ACHN (cell line): ENCODE measurements at places on chromosomes 4 and X.
A peak's percentile ranks its signal among the peaks of the same experiment; 100 is the strongest.

- peak; percentile 59 for DNase-seq
Measured at GRCh38 chrX:68686097-68686977, 38.9 kb downstream of the STARD8 start.

DNA sequence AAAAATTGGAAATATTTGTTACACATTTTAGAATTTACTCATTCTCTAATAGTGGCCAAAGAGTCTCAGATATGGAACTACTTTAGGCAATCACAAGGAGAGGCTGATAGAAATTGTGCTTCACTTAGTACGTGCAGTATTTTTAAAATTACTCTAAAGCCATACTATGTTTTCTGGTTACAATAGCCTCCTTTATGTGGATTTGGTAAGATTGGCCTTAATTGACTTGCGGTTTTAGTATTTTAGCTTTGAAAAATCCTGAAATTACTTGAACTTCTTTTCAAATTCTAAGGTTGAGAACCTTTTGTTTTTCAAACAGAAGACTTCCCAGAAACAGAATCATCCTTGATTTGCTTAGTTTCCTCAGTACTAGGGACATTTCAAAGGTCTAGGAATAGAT, 215.2 kb downstream of the SLC4A4 start:
- DNase-seq, result no peak

- peak; percentile 21 for DNase-seq
Measured at GRCh38 chrX:70479247-70479921, 34.7 kb downstream of the DLG3 start.

DNA sequence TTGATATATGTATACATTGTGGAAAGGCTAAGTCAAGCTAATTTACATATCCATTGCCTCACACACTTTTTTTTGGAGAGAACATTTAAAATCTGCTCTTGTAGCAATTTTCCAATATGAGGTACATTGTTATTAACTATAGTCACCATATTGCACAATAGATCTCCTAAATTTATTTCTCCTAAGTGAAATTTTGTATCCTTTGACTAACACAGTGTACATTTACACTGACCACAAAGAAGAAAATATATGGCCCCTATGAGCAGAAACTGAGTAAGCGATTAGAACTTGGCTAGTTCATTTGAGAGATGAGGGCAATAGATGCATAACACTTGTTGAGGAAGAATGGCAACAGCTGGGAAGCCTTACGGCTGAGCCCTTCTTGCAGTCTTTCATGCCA, 20.3 kb upstream of the GUCY1B1 start:
- DNase-seq, result no peak

GRCh38 chrX:153474718-153475117, 4.3 kb upstream of the HAUS7 start:
- peak; percentile 12 for DNase-seq

- peak; percentile 63 for DNase-seq
Measured at GRCh38 chr4:122914292-122914904, 8.0 kb downstream of the NUDT6 start.

DNA sequence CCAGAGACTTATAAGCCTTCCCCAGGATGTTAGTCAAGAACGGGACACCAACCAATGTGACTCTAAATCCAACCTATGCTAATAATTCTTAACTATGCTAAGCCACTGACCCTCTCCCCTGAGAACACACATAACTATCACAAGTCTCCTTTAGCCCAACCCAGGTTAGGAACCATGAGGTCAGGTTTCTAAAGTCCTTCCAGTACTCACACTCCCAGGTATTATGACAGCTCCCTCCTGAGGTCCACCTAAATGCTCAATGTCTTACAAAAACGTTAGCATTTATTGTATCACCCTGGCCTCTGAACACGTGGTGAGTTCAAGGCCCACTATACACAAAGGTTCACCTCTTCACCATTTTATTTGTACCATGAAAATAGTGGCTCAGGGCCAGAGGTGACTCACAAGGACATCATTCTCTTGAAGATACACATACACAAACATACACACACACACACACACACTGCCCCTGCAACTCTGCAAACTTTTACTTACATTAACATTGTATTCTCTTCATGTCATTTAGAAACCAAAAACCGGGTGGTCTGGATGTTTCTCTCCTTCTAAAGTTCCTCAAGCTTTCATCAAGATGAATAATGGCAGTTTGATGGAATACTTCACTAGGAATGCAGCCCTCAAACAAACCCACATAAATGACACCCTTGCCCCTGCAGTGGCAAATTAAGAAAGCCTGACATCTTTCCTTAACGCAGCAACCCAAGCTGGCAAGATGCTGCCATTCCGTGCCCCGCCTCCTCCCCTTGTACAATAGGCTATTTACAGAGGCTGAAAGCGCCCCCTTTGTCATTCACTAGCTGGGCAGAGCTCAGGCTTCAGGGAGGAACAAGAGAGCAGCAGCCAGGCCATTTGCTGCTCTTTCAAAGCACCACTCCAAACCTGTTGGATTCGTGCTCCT, 17.7 kb downstream of the ACSL1 start:
- DNase-seq, result no peak

DNA sequence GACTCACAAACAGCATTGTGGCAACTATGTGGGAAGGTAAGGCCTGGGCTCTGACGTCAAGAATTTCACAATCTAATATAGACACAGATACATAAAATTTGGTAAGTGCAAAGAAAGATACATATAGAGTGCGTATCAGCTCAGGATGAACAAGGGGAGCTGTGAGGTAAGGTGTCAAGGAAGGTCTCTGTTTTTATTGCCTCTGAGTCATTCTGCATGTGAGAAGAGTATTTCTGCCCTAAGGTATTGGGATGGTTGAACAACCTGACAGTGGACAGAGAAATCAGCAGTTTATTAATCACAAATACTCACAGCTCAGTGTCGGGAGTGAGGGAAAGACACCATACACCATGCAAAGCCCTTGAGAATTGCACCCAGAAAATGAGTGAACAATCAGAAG, 89.8 kb downstream of the COMMD8 start:
- no peak for DNase-seq

DNA sequence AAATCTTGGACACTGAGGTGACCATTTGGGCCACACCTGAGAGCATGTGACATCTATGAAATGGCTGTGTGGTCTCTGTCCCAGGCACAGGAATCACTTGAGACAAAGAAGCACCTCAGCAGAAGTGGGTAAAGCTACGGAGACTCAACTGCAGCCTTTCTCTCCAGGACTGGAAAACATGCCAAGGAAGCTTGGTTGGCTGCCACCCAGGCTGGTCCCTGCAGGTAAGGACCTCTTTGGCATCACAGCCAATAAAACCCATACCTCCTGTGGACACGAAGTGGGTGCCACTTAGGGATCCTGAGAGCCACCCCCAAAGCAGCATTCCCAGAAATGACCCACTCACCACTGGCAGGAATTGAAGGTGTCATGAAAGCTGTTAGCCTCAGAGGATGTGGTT, 74.6 kb downstream of the LEF1 start:
- DNase-seq, result no peak

DNA sequence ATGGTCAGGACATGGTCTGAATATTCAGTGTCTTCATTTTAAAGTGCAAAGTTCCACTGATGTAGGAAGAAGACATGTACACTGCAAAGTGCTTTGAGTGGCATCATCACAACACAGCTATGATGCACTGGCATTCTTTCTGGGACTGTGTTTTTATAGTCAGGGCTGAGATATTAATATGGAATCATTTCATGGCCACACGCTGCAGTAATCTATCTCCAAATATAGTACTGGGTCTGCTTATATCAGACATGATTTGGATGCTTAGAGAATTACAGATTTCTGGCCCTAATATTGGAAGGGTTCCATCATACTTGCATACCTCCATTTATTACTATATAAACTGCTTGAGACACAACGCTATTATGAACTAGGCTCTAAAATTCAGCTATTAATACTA, 1170.9 kb downstream of the NLGN4X start:
- DNase-seq, result no peak

DNA sequence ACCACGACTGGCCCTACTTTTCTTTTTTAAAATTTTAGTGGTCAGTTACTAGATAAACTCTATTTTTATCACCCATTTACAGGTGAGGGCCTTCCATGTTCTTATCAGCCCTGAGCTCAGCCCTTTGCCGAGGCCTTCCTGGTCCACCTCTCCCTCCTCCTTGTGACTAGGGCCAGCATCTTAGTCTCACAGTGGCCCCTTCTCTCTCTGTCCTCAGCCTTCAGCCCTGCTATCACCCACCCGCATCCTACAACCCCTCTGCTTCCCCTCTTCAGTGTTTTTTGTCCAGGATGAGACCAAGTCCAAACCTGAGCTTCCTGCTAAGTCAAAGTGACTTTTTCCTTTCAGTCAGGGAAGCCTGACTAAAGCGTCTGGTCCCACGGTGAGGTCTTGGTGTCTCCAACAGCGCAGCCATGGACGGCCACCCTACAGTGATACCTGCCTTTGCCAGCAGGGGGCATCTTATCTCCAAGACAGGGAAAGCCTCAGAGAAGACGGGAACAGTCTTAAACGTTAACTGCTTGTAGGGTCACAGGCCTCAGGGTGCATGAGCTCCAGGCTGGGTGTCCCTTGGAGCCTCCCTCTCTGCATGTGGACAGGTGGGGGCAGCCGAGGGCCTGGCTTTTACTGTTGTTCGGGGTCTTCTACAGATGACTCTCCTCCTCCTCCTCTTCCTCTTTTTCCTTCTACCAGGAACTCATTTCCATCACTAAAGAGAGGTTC, 11.7 kb upstream of the GAGE10 start:
- peak; percentile 46 for DNase-seq

DNA sequence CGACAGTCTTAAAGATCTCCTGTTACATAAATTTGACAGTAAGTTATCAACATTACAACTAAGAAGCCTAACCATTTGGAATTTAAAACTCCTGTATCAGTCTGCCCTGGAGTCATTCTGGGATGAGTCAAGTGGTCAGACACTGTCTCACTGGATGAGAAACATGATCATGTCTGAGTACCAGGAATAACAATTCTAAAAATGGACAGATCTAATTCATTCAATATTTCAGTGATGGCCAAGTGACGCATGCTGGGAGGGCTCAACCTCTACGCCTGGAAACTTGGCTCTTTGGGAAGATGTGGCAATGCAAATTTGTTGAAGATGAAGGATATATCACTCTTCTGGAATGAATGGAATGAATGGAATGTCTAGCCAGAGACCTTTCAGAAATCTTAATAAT, 1427.2 kb downstream of the STIM2 start:
- peak; percentile 26 for DNase-seq

DNA sequence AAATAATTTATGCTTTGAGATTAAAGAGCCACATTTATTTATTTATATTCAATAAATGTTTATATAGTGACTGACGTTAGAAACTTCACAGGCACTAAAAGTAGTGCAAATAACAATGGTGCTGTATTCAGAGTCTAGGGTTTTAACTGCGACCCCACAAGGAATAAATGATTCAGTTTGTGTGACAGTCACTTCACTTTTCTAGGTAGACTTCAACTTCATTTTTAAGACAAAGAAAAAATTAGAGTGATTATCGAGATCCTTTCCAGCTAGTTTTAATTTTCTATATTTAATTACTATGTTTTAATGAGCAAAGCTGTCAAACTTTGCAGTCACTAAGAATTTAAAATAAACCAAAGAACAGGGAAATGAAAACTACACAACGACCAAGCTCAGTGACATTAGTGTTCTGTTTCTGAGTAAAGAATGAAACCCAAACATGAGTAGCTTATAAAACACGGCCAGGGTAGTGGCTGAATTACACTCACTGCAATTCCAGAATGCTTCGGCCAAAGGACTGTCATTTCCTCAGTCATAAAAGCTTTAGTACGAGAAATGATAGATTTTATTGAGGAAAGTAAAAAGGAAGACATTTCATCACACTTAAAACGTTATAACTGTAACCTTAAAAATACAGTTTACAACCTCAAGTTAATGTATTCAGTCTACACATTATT, 38.6 kb downstream of the ADGRA3 start:
- no peak for DNase-seq
